ENCODE measurements at places on chromosomes 12 and 14.

DNA sequence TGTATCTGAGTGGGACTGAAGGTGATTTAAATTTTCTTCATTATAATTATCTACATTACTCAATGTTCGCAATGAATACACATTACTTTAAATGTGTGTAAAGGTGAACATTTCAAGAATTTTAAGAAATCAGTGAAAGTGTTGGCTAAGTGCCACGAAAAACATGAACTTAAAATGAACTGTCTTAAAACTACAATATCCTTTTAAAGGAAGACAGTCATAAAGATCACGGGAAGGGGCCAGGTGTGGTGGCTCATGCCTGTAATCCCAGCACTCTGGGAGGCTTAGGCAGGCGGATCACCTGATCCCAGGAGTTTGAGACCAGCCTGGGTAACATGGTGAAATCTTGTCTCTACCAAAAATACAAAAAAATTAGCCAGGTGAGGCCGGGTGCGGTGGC, 11.2 kb downstream of the MOK start:
- DNase-seq, result no peak

- no peak for DNase-seq
Observed at GRCh38 chr12:92289629-92290349, 144.1 kb upstream of the BTG1 start.

DNA sequence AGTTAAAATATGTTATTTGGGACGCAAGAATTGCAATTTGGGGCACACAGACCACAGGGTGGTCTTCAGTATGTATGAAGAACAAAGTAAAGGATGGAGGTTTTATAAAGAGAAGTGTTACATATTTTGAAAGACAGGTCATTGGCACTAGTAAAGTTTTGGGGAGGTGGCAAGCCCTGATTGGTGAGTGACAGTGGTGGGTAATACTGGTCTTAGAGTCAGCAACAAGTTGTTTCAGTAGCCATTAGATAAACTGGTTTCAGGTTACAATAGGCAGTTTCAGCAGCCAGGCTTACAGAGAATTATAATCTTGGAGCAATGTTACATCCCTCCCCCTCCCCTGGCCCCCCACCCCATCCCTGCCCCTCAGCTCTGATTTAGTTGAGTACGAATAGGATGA, 17.5 kb downstream of the MARK3 start:
- no peak for DNase-seq

DNA sequence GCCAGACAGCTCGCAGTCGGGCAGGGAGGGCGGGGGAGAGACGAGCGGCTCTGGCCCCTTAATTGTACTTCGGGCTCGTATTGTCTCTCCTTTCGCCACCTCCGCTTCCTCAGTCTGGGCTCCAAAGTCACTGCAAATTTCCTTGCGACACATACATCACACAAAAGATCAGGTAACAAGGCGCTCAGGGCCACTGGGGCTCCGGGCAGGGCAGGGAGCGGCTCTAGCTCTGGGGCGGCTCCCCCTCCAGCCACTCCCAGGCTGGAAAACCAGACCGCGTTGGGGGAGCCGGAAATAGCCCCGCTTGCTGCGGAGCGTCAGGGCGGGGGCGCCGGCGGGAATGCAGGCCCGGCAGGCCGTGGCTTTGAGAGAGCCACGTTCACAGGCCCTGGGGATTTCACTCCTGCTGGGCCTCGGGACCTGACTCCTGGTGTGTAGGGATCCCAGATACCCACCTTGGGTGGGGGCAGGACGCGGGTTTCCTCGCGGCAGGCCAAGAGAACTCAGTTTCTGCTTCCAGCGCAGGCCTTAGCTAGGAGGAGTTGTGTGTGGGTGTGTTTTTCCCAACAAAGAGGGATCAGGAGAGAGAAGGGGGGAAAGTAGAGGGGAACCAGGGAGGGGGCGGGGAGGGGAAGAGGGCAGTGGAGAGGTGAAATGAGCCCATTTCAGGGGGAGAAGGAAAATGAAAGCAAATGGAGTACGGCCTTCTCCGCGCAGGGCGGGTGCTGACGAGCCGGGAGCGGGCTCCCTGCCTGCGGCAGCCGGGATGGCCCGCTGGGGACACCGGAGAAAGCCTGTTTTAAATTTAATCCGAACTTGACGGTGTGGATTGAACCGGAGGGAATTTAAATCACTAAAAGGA, 4.4 kb upstream of the HOXC9 start:
- DNase-seq, result no peak

- DNase-seq, result no peak
Observed at GRCh38 chr12:46981622-46982021, 97.8 kb upstream of the PCED1B start.

GRCh38 chr12:131147894-131148293, 194.2 kb downstream of the ADGRD1 start:
- DNase-seq, result no peak

DNA sequence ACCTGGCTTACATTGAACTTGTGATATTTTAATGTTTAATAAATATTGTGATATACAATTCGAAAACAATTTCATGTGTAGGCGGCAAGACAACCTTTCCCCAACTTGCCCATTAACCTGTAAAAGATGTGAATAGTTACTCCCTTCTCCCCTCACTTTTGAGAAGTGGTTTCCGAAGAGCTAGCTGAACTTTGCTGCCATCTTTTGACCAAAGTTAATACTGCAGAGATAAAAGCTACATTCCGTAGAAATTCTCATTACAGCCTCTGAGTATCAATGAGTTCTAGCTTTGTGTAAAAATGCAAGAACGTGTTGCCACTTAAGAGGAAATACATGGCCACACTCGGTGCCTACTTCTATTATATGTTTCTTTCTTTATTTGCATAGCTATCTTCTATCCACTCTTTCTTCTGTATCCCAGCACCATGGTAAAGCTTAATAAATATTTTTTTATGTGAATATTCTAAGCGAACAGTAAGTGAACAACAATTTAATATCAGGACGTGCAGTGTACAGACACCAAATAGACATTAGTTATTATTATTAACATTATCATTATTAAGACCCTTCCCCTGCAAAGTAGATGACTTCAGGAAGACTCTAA, 105.1 kb upstream of the TMEM260 start:
- no peak for DNase-seq

DNA sequence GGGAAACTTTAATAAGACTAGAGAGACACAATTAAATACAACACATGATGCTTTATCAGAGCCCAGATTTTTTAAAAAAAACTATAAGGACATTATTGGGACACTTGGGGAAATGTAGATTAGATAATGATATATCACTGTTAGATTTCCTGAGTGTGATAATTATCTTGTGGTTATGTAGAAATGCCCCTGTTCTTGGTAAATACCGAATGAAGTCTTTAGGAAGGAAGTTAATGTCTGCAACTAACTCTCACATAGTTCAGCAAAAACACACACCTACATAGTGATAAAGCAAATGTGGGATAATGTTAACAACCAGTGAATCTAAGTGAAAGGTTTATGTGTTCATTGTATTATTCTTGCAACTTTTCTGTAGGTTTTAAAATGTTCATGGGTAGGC, 14.6 kb upstream of the CACNB3 start:
- DNase-seq, result no peak

GRCh38 chr12:86600664-86601231, 344.6 kb upstream of the MGAT4C start:
- DNase-seq, result no peak

Data from activated T-cell treated with anti-CD3 and anti-CD28 coated beads for 48 hours (primary cell).